ENCODE measurements at places on chromosomes 4 and X.

DNA sequence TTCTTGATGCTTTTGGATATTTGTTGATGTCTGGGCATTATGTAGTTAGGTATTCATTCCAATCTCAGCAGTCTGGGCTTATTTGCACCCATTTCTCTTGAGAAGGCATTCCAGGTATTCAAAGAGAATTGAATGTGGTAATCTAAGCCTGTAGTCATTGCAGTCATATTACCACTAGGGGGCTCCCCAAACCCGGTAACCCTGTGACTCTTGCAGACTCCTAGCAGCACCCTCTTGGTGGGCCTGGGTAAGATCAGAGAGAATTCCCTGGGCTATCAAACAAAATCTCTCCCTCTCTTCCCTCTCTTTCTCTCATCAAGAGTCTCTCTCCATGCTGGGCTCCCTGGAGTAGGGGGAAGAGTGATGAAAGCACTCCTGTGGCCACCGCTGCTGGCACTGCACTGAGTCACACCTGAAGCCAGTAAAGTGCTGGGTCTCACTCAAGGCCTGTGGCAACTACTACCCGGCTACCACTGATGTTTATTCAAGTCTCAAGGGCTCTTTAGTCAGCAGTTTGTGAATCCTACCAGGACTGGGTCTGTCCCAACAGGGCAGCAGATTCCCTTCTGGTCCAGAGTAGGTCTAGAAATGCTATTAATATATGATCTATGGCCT lies 187.7 kb upstream of the NUDT10 start:
- peak; percentile 22 for DNase-seq

DNA sequence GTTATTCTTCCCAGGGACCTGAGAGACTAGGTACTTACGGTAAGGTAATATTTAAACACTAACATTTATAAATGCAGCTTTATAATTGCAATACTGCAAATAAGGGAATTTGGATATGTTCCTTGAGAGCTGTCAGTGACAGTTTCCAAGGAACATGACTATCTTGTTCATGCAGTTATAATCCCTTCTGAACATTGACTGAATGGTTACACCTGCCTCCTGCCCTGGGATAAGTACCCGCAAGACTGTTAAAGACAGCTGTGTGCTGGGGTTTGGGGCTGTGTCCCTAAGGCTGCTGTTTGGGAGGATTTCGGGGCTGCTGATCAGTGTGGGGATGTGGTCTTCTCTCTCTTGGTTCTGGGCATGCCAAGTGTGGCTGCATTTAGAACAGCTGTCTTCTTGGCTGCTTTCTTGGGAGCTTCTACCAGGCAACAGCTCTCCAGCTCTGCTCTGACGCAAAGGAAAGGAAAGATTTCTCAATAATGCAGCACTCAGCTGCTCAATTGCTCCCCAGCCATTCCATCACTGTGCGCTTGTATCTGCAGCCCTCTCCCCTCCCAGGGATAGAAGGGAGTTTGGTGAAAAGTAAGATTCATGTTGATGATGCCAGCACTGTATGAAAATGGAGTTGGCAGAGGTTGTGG lies 298.8 kb upstream of the TAPT1 start:
- no peak for DNase-seq

DNA sequence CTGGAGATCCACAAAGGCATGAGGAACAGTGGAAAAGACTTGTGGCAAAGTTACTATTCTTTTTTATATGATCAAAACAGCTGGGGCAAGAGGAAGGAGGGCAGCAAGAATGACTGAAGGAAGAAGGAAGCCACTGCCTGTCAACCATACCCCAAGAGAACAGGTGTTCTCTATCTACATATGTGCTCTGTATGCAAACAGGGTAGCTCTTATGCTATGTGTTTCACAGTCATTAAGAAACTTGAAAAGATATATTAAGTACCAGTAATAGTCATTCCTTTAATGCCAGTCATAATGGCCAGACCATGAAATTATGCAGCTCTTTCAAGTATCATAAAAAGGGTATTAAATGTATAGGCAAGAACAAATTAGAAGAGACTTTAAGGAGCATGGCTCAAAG lies 363.9 kb downstream of the KLHL13 start:
- DNase-seq = no peak

DNA sequence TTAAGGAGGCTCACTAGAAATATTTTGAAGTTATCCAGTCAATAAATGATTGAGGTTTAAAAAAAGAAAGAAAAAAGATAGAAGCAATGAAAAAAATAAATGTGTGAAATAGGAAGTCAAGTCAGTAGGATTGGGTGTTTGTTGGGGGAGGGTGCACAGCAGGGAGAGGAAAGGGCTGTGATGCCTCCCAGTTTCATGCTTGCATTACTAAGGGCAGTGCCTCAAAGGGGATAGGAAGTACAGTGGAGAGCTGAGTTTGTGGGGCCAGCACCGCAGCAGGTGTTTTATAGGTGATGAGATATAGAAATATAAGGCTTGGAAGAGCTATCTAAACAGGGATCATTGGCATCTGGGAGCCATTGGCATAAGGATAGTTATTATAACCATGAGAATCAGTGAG lies 919.2 kb downstream of the STIM2 start:
- no peak for DNase-seq

DNA sequence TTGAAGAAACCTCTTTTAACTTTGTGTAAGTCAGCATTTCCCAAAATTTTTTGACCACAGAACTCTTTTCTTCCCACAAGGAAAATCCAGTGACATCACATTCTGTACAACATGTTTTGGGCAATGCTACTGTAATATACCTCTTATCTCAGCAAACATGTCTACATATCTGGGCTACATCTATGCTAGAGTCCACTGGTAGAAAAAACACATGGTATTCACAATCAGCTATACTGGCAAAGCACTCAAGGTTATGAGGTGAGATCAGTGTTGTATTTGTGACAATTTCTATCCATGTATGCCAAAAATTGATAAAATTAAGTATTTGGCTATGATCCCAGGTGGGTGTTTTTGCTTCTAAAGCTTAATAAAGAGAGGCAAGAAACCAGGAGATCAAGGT lies 98.0 kb downstream of the ATP11C start:
- DNase-seq = no peak

GRCh38 chr4:171644430-171645057 lies 168.7 kb upstream of the GALNTL6 start:
- DNase-seq = no peak

- no peak for DNase-seq
Measured at GRCh38 chr4:102472441-102473013, 28.6 kb upstream of the NFKB1 start.

- DNase-seq = no peak
Measured at GRCh38 chrX:115900425-115900824, 270.1 kb upstream of the AGTR2 start.

- DNase-seq = no peak
Measured at GRCh38 chr4:8820178-8821102, 51.2 kb downstream of the HMX1 start.

DNA sequence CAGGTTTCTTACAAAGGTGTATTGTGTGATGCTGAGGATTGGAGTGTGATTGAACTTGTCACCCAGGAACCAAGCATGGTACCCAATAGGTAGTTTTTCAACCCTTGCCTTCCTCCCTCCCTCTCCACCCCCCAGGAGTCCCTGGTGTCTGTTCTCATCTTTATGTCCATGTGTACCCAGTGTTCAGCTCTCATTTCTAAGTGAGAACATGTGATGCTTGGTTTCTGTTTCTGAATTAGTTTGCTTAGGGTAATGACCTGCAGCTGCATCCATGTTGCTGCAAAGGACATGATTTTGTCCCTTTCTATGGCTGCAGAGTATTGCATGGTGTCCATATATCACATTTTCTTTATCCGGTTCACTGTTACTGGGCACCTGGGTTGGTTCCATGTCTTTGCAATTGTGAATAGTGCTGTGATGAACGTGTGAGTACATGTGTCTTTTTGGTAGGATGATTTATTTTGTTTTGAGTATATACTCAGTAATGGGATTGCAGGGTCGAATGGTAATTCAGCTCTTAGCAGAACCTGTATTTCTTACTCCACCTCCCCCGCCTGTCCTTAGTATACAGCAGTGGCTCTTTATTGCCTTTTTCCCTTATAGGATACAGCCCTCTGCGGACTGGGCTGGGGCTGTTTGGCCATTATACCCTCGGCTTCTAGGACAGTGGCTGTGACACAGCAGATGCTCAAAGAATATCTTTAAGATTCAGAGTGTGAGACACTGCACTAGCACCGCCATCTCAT lies 145.4 kb downstream of the PTTG2 start:
- no peak for DNase-seq

DNA sequence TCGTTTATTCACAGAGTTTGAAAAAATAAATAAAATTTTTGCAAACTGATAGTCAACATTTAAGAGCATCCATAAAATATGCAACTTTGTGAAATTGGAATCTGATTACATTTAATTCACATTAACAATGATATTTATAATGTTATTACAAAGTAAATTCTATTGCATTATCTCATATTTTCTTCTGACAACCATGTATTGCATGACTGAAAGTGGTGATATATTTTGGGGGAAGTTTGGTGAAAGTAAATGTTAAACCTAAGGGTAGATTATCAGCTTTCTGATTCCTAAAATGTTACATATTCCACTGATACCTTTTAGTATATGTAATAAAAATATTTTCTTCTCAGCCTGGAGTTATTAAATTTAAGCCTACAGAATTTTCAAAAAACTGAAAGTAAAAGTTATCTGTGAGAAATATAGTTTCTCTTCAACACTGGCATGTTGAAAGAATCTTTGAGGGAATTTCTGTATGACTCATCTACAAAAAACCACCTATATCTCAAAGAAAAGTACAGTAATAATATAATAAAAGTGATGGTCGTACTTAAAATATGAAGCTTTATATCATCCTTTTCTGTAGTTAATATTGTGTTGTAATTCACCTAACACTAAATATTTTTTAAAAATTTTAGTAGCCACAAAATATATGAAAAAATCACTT lies 1179.6 kb upstream of the PCDH7 start:
- no peak for DNase-seq

GRCh38 chr4:27861802-27862201 lies 1001.2 kb downstream of the STIM2 start:
- no peak for DNase-seq

GRCh38 chr4:120995266-120996010 lies 72.9 kb upstream of the PRDM5 start:
- DNase-seq = no peak

DNA sequence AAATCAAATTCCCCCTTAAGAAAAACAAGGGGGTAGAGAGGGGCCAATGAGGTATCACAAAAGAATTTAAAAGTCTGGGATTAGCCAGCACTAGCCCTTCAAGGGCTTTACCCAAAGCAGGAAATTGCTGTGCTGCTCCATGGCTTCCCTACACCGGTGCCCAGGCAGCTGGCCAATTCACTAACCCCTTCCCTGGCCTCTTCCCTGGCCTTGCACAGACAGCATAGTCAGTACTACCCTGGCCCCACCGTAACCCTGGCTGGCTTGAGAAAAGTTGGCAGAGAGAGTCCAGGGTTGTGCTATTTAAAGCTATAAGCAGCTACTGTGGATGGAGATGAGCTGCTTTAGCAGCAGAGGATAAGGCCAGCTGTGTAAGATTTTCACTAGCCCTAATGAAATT lies 43.1 kb downstream of the ADAMTS3 start:
- no peak for DNase-seq

DNA sequence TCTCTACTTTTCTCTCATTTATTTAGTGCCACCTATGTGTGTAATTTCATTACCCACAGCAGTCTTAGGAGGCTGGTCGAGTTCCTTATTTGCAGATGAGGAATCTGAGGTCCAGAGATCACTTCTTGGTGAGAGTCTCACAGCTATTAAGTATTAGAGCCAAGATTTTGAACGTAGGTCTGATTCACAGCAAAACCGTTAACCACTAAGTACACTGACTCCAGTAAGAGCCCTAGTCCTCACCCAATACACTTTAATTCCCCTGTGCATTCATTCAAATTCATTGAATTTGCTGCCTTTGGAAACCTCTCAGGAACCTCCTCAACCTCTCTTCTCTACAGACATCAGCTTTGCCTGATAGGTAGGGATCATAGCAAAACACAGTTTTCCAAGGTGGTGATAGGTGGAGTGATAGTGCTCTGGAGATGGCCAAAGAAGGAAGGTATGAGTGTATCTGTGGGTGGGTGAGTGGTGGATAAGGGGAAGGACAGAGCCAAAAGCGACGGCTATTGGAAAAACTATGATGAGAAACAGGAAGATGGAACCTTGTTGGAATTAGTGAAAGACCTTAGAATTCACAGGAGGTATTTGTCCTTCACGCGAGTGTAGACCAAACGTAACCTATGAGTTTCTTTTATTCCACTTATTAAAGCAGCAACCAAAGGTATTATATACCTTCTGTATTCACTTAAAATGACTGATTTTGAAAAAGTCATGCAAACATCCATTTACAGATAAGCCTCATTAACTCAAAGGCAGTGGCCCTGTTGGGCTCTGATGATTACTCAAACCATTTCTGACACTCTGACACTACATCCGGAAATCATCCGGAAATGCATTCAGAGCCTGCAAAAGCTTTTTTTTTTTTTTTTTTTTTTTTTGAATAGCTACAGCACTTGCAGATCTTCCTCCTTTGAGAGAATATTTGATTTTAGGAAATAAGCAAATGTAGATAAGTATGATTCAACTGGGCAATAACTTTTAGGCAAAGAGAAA lies 6.3 kb downstream of the FMR1 start:
- DNase-seq = no peak

- DNase-seq = no peak
Measured at GRCh38 chr4:78197947-78198346, 140.8 kb downstream of the FRAS1 start.

DNA sequence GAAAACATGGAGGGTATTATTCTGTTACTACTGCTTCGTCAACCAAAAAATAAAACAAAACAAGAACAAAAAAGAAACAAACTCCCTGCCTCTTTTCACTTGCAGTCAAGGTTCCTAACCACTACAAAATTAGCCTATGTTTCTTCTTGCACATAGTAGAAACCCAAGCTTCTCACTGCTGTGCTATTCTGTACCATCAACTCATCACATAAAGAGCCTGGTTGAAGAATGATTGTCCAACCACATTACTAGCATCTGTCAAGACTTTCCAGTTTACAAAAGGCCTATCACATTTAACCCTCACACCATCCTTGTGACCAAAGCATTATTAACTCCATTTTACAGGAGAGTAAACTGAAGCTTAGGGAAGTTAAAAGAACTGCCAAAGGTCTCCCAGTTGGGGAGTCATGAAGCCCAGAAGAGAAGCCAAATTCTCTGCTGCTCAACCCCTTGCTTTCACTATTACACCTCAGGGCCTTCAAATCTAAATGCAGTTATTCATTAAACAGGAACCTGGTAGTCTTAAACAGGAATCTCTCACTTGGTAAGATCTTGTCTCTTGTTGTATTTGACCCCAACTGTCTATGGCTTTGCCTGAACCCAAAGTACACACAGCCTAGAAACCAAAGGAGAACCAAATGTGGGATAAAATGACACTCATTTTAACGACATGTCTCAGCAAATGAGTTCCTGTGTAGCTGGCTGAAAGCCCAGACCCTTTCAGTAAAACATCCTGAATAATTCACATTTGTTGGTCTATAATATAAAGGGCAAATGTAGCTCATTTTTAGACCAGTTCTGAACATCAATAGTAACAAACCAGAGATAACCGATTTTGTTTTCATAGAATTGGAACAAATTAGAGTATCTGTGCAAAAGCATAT lies 8.6 kb downstream of the F9 start:
- no peak for DNase-seq

- DNase-seq = no peak
Measured at GRCh38 chr4:129903861-129904260, 807.9 kb downstream of the C4orf33 start.
